Stimulated activated CD8-positive, alpha-beta memory T cell treated with anti-CD3 and anti-CD28 coated beads, Interleukin-4, amount 100 ng/mL, for 1 hour (primary cell): ENCODE measurements at places on chromosomes 6 and 20.

GRCh38 chr20:51886341-51886740 is 84.0 kb upstream of the SALL4 start:
- DNase-seq: no peak

DNA sequence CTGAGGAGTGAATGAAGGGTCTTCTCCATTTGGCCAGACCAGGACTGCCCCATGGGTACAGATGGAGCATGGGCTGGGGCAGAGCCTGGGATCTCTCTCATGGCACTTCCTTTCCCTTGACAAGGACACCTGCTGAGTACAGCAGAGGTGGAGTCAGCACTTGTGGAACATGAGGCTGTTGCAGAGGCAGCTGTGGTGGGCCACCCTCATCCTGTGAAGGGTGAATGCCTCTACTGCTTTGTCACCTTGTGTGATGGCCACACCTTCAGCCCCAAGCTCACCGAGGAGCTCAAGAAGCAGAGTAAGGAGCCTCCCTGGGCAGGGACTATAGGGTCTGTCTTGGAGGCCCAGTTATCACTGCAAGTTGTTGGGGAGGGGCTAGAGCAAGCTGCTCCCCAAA is 29.6 kb downstream of the GSS start:
- DNase-seq: no peak

DNA sequence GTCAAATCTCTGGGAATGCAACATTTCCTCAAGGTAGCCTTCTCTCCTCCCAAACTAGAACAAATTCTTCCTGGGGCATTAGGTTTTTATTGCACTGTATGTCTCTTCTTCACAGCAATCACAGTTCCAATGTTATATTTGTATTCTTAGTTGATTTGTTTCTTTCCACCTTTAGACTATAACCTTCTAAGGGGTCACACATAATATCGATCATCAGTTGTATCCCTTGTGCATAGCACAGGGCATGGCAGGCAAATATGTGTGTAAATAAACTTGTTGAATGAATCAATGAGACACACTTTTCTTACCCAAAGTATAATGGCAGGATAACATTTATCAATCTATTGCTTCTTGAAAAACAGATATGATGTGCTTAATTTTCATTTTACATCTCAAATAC is 81.0 kb downstream of the ATG5 start:
- no peak for DNase-seq

- DNase-seq: no peak
These were observed 44.6 kb downstream of the SRC start for GRCh38 chr20:37390503-37390890.

GRCh38 chr6:33015798-33016197 is 6.4 kb upstream of the HLA-DOA start:
- DNase-seq: no peak

- DNase-seq: no peak
These were observed 17.2 kb downstream of the DYNLT1 start for GRCh38 chr6:158627168-158627939.

DNA sequence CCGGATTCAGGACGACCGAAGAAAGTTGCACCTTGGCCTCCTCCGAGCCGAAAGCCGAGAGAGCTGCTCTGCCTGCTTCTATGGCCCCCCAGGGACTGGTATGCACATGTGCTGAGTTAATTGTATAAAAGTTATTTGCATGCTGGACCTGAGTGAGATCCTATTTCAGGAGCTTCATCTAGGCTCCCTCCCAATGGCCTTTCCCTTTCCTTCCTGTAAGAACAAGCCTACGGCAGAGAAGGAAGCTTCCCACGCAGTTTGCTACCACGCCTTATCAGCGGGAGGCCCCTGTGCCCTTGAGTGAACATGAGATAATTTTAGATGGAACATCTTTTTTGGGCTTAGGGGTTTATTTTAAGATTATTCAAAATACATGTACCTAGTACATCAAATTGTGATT is 65.9 kb downstream of the RIN2 start:
- no peak for DNase-seq

GRCh38 chr6:130625825-130626527 is 201.2 kb upstream of the SMLR1 start:
- DNase-seq: no peak

- DNase-seq: no peak
These were observed 92.2 kb upstream of the RSPO3 start for GRCh38 chr6:127026247-127026646.

GRCh38 chr6:30167101-30167500 is 3.8 kb downstream of the TRIM15 start:
- DNase-seq: no peak

DNA sequence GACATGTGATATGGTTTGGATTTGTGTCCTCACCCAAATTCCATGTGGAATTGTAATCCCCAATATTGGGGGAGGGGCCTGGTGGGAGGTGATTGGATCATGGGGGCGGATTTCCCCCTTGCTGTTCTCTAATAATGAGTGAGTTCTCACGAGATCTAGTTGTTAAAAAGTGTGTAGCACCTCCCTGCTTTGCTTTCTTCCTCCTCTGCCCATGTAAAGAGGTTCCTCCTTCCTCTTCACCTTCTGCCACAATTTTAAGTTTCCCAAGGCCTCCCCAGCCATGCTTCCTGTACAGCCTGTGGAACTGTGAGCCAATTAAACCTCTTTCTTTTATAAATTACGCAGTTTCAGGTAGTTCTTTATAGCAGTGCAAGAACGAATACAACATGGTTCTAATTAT is 2.1 kb upstream of the ZNF451 start:
- DNase-seq: no peak

- no peak for DNase-seq
These were observed 6.1 kb upstream of the NANP start for GRCh38 chr20:25629816-25630499.
